Stimulated activated naive CD4-positive, alpha-beta T cell treated with Interleukin-2 at 50 U/mL for 16 hours (primary cell): ENCODE measurements at places on chromosomes 6 and 20.

DNA sequence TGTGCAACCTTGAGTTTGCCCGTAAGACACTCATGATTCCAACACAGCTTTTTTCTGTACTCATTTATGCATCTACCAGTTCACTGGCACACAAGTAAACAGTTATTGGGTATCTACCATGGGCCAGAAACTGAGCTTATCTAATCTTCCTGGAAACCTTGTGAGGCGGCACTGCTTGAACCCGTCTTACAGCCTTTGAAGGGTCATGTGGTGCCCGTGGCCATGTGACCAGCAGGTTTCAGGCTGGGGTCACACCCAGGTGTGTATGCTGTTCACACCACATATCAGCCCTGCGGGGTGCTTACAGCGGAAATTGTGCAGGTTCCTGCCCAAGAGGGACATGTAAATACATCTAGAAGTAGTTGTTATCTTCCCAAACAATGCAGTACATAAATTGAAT, 6.1 kb downstream of the THBD start:
- no peak for DNase-seq

- no peak for DNase-seq
Observed at GRCh38 chr6:100456908-100457235, 7.8 kb downstream of the SIM1 start.

DNA sequence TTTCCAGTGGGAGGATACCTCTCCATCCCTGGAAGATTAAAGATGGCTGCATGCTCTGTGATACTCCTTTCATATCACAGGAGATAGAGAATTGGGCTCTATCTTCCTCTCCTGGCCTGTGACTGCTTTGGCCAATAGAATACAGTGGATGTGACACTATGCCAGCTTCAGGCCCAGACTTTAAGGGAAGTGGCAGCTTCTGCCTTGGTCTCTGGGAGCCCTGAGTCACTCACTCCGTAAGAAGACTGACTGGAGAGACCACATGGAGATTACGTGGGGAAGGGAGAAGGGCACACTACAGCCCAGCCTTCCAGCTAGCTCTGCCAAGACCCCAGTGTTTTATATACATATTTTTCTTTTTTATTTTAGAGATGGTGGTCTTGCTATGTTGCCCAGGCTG, 10.4 kb upstream of the MMP9 start:
- DNase-seq, result no peak

DNA sequence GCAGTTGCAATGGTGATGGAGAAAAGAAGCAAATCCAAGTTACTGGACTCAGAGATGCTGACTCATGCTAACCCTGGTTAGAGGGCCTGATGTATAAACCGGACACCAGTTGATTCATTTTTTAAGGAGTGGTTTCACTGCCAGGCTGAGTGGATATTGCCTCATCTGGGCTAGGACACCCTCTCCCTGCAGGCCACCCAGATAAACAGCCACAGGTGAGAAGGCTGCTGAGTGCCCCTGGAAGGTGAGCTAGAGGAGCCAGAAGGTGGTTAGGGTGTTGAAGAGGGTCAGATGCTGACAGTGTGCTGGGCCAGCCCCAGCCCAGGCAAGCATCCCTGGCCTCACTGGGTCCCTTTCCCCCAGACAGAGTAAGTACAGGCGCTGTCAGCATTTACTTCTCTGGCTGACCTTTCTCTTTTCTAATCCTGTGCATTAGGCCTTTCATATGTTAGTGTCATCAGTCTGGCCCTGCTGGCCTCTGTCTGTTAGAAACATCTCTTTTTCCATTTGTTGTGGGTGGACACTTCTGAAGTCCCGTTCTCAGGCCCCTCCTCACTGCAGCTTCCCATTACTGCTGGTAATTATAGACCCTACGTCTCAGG, 13.5 kb downstream of the EPB41L1 start:
- no peak for DNase-seq

DNA sequence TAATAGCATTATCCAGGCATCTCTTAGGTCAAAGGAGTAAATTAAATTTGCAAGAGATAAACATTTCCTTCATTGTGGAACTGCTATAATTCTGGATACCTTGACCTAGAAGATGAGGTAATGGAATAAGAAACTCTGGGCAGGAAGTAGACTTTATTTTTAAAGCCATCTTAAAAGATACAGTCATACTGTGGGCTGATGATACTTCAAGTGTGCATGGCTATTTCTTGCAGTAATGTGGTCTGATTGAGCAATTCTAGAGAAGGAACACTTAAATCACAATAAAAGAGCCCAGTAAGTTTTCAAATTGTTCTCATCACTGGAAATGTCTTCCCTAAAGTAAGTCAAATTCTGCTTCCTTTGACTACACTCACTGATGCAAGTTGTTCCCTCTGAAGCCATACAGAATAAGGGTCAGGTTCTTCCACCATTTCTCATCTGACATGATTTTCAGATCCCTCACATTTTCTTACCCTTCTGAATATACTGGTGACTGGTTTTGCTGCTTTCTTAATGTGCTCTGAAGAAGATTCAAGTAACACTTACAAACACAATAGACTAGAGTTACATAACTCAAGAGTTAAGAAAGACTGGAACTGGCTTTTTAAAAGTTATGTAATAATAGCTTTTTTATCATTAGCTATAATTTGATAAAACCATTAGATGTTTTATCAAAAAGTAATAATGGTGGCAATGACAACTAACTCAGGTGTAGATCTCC, 62.6 kb upstream of the TMEM244 start:
- DNase-seq, result no peak
